ENCODE measurements at places on chromosomes 7 and 10.

- DNase-seq, result no peak
Observed at GRCh38 chr7:13069841-13070240, 382.4 kb downstream of the ARL4A start.

- no peak for DNase-seq
Observed at GRCh38 chr10:22461891-22462290, 116.6 kb downstream of the SPAG6 start.

- no peak for DNase-seq
Observed at GRCh38 chr10:72140174-72140573, 51.8 kb upstream of the SPOCK2 start.

- DNase-seq, result no peak
Observed at GRCh38 chr7:45921381-45921698, 268 bp upstream of the IGFBP3 start.

DNA sequence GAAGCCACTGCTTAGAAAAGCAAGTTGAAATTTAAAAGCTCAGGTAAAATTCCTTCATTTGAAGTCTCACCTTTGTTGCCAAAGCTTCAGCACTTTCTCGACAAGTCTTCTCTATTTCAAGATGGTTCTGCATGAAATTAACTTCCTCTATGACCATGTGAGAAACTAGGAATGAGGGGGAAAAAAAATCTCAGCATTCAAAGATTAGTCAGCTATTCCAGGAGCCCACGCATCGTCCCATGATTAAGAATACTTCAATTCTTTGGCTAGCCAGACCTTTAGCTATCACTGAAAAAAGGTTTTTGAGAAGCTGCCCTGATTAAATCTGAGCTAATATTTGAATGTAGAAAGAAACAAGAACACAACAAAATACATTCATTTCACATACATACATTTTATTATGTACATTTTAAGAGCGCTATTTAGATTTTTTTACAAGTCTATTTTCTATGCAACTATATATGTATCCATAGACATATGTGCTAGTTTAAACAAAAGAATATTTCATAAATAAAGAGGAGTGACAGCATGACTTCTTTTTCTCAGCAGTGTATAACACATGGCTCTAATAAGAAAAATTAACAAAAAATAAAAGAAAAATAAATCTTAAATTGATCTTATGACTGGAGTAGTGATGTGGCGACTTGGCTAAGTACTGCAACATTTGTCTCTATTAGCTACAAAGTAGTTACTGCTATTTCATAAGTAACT, 44.8 kb downstream of the SHTN1 start:
- DNase-seq, result no peak
